ENCODE measurements at places on chromosomes 3 and 15.

- DNase-seq, result no peak
These were observed 25.6 kb downstream of the DCUN1D1 start for GRCh38 chr3:182954553-182955235.

DNA sequence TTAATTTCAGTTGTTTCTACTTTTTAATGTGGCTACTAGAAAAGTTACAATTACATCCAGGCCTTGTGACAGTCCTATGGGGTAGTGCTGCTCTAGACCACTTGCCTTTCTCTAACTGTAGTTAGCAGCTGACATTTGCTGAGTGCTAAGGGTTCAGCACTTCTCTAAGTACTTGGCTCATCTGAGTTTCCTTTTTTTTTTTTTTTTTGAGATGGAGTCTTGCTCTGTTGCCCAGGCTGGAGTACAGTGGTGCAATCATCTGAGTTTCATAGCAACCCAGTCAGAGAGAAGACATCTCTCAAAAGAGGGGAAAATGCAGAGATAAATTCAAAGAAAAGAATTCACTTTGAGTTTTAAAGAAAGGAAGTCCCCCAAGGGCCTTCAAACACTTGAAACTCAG, 130.8 kb downstream of the MYLK start:
- DNase-seq, result no peak

DNA sequence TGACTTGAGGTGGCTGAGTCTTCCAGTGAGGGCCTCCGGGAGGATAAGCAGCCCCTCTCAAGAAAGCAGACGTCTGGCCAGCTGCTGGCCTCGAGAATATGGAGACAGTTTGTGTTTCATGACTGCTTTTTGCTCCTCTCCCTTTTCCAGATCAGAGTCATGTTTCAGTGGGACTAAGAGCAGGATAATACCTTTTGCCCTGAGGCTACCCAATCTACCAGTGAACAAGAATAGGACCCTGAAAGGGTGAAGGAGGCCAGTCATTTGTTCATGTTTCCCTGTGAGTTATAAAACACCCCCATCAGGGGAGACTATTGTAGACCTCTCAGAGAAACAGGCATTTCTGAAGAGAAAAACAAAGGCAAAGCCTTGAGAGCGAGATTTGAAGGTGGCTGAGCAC, 137.4 kb downstream of the RYR3 start:
- DNase-seq, result no peak

- DNase-seq, result no peak
These were observed 51.0 kb downstream of the PLCL2 start for GRCh38 chr3:16935781-16936180.

GRCh38 chr3:146313746-146314111, 62.8 kb upstream of the PLSCR4 start:
- DNase-seq, result no peak

GRCh38 chr15:68435966-68436365, 4.0 kb upstream of the ITGA11 start:
- DNase-seq, result no peak

GRCh38 chr3:120597445-120598049, 1.4 kb downstream of the NDUFB4 start:
- DNase-seq, result no peak

DNA sequence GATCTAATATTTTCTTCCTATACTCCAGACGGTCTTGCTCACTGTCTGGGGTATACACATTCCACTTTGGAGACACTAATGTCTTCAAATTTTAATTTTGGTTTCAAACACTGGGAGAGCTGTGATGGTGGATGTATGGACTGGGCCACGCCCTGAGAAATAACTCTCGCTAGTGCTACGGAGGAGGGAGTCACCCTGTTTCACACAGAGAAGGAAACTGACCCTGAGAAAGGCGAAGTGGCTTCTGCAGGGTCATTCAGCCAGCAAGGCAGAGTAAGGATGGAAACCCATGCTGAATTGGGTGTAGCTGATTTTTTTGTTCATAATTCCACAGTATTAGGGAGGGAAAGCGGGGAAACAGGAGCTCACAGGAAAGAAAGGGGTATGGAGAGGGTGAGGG, 8.6 kb upstream of the SKIC8 start:
- DNase-seq, result no peak

GRCh38 chr15:80556694-80557367, 138.3 kb upstream of the ABHD17C start:
- DNase-seq, result no peak

DNA sequence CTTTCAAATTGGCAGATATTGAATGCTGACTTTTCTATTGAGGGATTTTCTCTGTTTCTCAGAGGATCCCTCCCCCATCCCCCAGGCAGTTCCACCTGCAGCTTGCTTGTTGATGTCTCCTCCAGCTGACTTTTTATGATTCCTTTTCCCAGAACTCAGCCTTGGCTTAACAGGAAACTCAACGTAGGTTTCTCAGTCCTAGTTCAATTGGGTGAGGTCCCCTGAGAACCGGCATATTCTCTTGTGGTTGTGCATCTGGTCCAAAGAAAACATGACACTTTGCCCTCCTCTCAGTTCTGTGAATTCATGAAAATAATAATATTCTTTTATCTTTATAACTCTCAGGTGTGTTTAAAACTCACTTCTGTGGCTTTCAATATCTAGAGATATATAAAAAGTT, 1222.1 kb downstream of the OTOL1 start:
- no peak for DNase-seq

Data from D721Med (cell line).